ENCODE measurements at places on chromosomes 4 and X.

DNA sequence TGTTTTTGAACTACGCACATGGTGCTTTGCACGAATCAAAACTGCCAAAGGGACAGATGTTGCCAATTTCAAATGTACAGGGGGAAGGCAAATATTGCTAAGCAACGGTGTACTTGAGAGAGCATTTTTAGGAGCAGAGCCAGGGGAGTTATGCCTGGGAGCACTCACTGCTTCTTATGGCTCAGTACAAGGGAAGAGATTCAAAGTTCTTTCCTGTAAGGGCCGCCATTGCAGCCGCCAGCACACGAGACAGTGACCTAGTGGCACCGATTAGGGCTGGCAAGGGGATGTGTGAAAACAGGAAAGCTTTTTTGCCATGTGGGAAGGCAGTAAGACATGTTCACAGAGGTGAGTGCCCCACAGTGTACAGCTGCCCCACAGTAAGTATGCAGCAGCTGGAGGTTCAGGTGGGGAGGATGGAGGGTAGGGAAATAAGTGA is 133.8 kb downstream of the AFF1 start:
- no peak for DNase-seq

GRCh38 chr4:26217961-26218676 is 102.7 kb upstream of the RBPJ start:
- DNase-seq = no peak

GRCh38 chr4:81756973-81757372 is 285.3 kb upstream of the RASGEF1B start:
- DNase-seq = no peak

DNA sequence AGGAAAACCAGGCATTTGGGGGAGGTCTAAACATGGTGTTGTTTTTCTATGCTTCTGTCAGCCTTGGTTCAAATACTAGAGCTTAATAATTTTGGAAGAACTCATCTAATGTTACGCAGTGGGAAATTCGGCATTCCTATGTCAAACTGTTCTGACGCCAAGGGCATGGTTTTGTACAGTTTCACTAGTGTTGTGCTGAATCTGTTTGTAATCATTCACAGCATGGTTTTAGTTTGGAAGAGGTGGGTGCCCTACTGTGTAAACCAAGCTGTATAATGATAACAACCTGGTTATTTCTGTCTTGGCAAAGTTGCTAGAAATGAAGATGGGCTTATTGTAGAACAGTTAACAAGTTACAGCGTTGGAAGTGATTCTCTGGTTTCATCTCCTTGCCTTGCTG is 5.2 kb downstream of the DDX3X start:
- no peak for DNase-seq

- DNase-seq = no peak
These were observed 802 bp downstream of the ADGRG2 start for GRCh38 chrX:19121466-19121865.

DNA sequence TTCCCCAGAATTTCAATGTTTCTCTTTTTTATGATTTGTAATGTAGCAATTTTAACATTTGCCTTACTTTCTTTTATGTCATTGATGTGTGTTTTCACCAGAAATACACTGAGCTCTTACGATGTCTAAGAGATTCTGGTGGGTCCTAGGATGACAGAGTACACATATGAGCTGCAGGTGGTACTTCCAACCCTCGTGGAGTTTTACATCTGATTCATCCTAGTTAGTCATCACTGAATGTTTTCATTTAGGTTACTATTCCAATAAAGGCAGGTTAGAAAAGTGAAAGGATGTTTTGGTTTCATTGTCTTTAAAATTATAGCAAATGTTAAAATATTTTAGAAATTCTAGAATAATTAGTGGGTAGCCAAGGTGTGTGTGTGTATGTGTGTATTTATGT is 605.9 kb downstream of the ADGRL3 start:
- no peak for DNase-seq

- DNase-seq = no peak
These were observed 79.5 kb downstream of the SPRY1 start for GRCh38 chr4:123476089-123476488.

GRCh38 chrX:55867708-55868107 is 150.2 kb downstream of the RRAGB start:
- no peak for DNase-seq

DNA sequence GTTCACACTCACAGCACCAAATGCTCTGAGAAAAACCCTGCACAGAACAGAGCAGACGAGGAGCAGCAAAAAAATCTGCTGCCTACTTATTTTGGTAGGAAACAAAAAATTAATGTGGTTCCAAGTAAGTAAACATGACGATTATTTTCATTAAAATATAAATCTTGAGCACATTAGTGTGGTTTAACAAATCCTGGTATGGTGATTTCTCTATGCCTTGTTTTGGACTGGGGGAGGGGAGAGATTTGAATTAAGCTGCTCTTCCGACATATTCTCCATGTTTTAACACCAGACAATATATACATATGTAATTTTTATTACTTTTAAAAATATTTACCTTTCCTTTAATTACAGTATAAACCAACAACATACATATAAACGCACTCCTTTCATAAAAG is 1.8 kb downstream of the CAMK2D start:
- DNase-seq = peak; percentile 26

DNA sequence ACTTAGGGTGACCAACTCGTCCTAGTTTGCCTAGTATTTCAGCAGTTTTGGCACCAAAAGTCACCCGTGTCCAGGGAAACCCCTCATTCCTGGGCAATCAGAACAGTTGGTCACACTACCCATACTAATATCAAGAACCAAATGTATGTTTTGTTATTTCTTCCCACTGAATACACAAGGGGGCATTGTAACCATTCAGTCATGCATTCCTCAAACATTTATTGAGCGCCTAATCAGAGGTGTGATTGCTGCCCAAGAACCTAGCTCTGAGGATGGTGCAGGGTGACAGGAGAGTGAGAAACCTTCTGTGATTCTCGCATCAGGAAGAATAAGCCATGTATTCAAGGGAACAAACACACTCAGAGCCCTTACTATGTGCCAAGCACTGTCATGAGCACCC is 69.8 kb upstream of the RAI2 start:
- DNase-seq = no peak

- no peak for DNase-seq
These were observed 35.7 kb downstream of the PARM1 start for GRCh38 chr4:74968456-74969164.

GRCh38 chr4:21946858-21947257 is 1.7 kb downstream of the KCNIP4 start:
- no peak for DNase-seq

DNA sequence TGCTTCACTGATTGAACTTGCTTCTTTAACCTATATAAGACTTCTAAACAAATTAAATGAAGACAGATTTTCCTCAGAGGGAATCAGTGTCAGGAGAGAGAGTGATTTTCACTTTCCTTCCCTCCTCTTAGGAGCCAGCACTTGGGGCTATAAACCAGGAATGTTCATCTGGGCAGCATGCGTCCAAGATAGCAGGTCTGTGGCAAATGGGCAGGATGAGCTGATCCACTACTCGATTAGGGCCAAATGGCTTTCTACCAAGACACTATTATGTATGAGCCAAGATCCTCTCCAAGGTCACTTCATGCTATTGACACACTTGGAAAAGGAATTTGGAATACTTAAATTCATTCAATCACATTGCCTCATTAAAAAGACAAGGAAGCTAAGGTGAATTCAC is 203.9 kb upstream of the GRID2 start:
- DNase-seq = no peak

DNA sequence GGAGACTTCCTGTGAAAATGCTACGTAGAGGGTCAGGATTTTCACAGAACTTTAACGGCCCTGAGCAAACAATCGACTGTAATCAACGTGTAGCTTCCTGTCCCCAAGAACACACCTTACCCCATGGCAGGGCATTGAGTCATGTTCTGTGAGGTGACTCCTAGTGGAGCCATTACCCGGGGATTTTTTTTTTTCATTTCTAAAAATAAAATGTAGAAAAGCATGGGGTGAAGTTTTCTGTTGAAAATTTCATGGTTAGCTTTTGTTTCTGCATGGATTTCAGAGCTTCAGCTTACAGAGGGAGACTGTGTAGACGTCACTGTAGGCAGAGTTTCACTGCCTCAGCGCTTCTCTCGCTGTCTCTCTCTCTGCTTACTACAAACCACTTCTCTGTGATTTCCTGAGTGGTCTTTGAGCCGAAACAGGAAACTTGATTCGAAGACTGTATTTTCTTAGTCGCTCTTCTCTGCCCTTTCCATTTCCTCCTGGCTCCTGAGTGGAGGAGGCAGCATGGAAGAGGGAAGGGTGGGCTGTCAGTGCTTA is 111.7 kb downstream of the NFKB1 start:
- peak; percentile 50 for DNase-seq

DNA sequence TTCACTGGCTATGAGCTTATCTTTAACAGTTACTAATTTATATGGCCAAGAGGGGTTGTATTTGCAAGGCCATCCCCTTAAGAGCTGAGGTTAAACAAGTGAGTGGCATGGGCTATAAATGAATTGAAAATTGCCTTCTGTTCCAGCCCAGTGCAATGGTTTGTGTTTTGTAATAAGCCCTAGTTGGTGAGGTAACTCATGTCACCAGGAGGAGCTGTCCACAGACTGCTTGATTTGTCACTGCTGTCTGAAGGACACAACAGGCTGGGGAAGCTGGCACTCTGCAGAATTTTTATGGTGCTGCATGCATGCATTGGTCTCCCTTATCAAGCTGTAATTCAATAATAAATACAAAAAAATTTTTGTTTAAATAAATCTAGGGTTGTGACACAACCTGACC is 223.8 kb downstream of the IL1RAPL2 start:
- DNase-seq = no peak

DNA sequence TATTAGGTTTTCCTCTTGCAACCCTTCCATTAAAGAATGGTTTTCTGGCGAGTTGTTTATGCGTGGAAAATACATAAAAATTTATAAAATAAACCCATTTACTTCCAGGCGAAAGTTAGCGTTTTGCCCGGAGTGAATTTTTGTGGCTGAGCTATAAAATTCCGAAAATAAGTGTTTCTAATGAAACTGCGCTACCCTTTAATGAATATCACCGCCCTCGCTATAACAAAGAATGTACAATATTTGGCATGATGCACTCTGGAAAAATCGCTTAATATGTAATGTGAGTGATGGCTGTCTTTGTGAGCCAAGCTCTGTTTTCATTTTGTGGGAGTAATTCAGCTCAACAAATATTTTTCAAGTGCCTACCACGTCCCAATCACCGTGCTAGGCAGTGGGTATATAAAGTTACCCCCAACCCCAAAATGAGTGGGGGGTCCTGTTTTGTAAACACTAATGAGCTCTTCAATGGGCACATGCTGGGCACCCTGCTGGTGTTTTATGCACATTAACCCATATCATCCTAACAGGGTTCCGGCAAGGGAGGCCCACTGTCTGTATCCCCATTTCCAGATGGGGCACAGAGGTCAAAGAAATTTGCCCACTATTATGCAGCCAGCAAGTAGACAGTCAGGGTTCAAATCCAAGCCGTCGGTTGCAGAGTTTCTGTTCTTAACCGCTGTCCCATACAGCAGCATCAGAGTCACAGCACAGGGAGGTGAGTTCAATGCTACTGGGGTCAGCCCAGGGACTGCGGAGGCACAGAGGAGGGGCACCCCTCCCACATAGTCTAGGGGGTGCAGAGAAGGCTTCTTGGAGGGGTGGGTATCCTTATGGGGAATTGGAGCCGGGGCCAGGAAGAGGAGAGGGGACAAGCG is 65.7 kb upstream of the STX18 start:
- DNase-seq = no peak

DNA sequence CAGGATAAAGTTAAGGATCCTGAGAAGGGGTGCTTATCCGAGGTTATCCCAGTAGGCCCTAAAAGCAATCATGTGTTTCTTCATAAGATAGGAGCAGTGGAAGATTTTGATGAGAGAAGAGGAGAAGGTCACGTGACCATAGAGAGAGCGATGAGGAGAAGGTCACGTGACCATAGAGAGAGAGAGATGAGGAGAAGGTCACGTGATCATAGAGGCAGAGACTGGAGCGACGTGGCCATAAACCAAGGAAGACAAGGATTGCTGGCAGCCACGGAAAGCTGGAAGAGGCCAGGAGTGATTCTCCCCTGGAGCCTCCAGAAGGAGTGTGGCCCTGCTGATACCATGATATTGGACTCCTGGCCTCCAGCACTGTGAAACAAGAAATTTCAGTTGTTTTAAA is 38.4 kb upstream of the ZNF518B start:
- DNase-seq = no peak

- peak; percentile 86 for DNase-seq
These were observed 67.5 kb upstream of the DDX60 start for GRCh38 chr4:168386002-168386401.

- peak; percentile 6 for DNase-seq
These were observed 83.8 kb downstream of the CCKAR start for GRCh38 chr4:26406346-26406975.

- peak; percentile 59 for DNase-seq
These were observed 5.4 kb upstream of the GTPBP6 start for GRCh38 chrX:323721-324628.

DNA sequence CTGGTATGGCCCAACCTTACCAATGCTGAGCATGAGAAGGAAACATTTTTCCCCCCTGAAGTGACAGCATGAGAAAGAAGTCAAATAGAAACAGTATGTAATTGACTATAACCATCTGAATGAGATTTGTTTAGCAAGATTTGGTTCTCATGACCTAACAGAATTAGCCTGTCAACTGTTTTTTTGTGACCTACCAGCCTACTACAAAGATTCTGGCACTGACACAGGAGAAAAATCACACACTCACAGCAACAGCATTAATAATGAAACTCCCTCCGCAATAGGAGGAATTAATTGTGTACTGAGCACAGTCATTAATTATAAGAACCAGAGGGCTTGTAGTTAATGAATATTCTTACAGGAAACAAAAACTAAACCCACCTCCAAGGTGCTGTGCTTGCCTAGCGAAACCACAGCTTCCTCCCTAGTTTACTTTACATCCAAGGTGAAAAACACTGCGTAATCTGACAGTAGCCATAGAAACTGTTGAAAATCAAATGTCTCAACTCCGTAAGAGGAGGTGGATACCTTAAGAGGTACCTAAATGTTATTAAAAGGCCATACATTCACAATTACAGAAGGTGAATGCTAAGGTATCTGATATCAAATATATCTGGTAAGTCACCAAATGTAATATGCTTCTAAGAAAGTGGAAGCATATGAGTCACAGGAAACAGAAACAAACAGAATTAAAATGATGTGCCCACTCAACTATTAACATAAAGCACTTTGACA is 34.9 kb downstream of the MMRN1 start:
- peak; percentile 54 for DNase-seq

DNA sequence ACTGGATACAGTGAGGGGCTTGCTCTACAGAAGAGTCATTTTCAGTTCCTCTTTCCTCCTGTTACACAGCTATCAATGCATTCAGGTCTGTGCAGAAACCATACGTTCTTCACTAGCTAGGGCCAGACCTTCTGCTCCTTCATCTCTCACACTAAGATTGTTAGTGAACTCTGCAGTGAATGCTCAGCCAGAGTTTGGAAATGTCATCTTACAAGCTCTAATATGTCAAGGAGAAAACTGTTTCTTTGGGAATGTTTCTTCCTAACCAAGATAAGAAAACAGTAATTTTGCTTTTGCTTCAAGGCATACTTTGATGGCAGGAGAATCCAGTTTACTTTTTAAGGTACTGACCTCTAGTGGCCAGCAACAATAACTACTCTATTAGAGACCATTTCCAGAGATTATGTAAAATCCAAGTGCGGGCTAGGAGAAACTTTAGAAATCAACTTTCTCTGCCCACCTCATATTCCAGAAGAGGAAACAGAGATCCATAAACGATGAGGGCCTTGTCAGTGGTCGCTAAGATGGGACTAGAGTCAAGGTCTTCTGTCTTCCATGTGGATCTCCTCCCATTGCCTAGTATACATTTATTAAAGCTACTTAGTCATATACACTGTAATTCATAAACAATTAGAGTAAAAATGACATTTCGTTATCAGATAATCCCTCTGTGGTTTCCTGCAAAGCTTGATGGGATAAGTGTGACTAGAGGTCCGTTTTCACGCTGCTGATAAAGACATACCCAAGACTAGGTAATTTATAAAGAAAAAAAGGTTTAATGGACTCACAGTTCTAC is 12.1 kb upstream of the CC2D2A start:
- peak; percentile 55 for DNase-seq
